Activated CD8-positive, alpha-beta T cell treated with anti-CD3 and anti-CD28 coated beads, Interleukin-2, amount 10 ng/mL, durations not matched to agents 7 days and 5 days (primary cell): ENCODE measurements at places on chromosomes 4 and X. TPM values are rescaled to one million over a fixed set of nuclear protein-coding genes. Genes with fewer than 3 reads are reported as not detected.

Gene UGT2B10
- not detected for total RNA-seq

Gene HPGDS
- total RNA-seq: not detected

GRCh38 chr4:152836936-152837335 lies 57.2 kb downstream of the ARFIP1 start:
- no peak for DNase-seq
- H3K27me3 ChIP-seq: no peaks in the 10 kb centered on the region
- H3K4me1 ChIP-seq: peaks cover 21% of the 10 kb centered on the region
- no peak overlapping the region for H3K4me3 ChIP-seq

Gene ABCG2
- 0.61 TPM for total RNA-seq

DNA sequence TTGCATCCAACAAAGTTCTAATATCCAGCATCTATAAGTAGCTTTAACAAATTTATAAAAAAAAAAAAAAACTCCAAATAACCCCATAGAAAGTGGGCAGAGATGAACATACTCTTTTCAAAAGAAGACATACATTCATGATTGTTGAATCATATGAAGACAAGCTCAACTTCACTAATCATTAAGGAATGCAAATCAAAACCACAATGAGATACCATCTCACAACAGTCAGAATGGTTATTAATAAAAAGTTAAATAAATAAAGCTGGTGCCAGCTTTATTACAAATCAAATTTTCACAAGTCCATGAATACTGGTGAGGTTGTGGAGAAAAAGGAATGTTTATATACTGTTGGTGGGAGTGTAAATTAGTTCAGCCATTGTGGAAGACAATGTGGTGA lies 592.0 kb downstream of the IQCM start:
- H3K4me1 ChIP-seq: no peaks in the 10 kb centered on the region
- no peaks in the 10 kb centered on the region for H3K36me3 ChIP-seq
- H3K27me3 ChIP-seq: no peaks in the 10 kb centered on the region

DNA sequence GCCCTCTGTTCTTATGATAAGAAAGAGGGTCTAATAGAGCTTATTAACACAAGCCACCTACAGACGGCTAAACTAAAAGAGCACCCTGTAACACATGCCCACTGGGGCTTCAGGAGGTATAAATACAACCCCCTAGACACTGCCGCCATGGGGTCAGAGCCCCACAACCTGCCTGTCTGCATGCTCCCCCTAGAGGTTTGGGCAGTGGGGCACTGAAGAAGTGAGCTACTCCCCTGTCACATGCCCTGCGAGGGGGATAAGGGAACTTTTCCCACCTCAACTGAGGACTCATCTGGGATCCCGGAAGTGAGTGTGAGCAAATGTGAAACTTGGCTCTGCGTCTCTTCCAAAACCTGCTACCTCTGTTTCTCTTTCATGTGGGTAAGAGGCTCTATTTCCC lies 334.5 kb downstream of the ADAM29 start:
- no peak overlapping the region for H3K4me3 ChIP-seq
- H3K36me3 ChIP-seq: no peaks in the 10 kb centered on the region
- H3K27ac ChIP-seq: no peak overlapping the region
- H3K27me3 ChIP-seq: no peaks in the 10 kb centered on the region
- H3K4me1 ChIP-seq: no peaks in the 10 kb centered on the region
- DNase-seq: no peak

Gene CXorf51A
- not detected for total RNA-seq
